ENCODE measurements at places on chromosomes 4 and X. TPM values are rescaled to one million over a fixed set of nuclear protein-coding genes. Genes with fewer than 3 reads are reported as not detected.

DNA sequence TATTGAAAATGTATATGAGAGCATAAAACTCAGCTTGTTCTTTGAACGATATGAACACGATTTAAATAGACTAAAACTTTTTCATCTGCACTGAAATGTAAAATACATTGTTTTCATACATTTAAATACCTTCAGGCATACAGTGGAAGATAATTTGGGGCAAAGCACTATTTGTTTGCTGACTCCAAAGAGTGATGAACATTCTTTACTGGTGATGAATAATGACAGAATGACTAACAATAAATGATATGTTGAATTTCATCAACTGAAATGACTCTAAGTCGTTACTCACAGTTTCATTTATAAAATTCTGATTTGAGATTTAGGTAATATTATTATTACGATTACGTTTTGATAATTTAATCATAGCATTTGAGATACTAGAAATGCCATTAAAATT, 1160.1 kb downstream of the NLGN4X start:
- no peak overlapping the region for H3K4me3 ChIP-seq
- DNase-seq, result no peak
- H3K27ac ChIP-seq, result no peak overlapping the region
- H3K27me3 ChIP-seq, result no peaks in the 10 kb centered on the region
- no peaks in the 10 kb centered on the region for H3K36me3 ChIP-seq
- H3K4me1 ChIP-seq, result no peaks in the 10 kb centered on the region

AMOT gene
- total RNA-seq, result 9.4 TPM

GRCh38 chrX:4379071-4379470, 665.6 kb upstream of the PRKX start:
- DNase-seq, result no peak
- H3K27ac ChIP-seq, result no peak overlapping the region
- no peak overlapping the region for H3K4me3 ChIP-seq
- no peaks in the 10 kb centered on the region for H3K27me3 ChIP-seq
- no peaks in the 10 kb centered on the region for H3K36me3 ChIP-seq
- no peaks in the 10 kb centered on the region for H3K4me1 ChIP-seq

ANXA5 gene
- 295 TPM for total RNA-seq

- H3K4me3 ChIP-seq, result no peak overlapping the region
- H3K36me3 ChIP-seq, result no peaks in the 10 kb centered on the region
- H3K27ac ChIP-seq, result no peak overlapping the region
- H3K4me1 ChIP-seq, result no peaks in the 10 kb centered on the region
- DNase-seq, result no peak
- H3K27me3 ChIP-seq, result peaks cover 6% of the 10 kb centered on the region
Observed at GRCh38 chr4:183094393-183095198, 4.5 kb upstream of the WWC2 start.

- H3K4me1 ChIP-seq, result no peaks in the 10 kb centered on the region
- H3K27me3 ChIP-seq, result no peaks in the 10 kb centered on the region
- DNase-seq, result no peak
- H3K4me3 ChIP-seq, result no peak overlapping the region
Observed at GRCh38 chr4:44978020-44978419, 251.7 kb upstream of the GNPDA2 start.

- no peaks in the 10 kb centered on the region for H3K36me3 ChIP-seq
- H3K27ac ChIP-seq, result no peak overlapping the region
- no peak for DNase-seq
Observed at GRCh38 chr4:139461022-139461628, 7.2 kb downstream of the RAB33B start.

DNA sequence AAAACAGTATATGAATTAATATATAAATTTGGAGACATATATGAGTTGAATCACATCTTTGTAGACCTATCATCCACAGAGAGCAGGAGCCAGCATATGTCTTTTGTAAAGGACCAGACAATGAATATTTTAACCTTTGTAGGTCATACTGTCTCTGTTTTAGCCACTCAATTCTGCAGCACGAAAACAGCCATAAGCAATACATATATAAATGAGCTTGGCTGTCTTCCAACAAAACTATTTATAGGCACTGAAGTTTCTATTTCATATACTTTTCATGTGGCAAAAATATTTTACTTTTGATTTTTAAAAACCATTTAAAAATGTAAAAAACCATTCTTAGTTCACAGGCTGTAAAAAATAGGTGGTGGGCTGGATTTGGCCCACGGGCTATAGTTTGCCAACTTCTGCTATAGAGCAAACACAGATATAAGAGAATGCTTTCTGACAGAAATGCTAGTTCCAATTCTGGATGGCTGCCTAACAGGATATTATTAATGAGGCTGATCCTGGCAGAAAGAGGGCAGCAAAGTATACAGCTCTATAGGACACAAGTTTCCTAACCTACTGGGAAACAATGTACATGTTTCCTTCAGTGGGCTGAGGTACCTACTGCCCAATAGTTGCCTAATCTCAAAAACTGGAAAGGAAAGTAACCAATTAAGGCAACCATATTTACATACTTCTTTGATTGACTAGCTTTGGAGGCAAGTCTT, 58.1 kb upstream of the UCP1 start:
- H3K4me3 ChIP-seq, result no peak overlapping the region
- H3K27ac ChIP-seq, result no peak overlapping the region
- peaks cover 5% of the 10 kb centered on the region for H3K36me3 ChIP-seq
- no peaks in the 10 kb centered on the region for H3K27me3 ChIP-seq

- no peaks in the 10 kb centered on the region for H3K27me3 ChIP-seq
- no peak overlapping the region for H3K27ac ChIP-seq
- H3K36me3 ChIP-seq, result no peaks in the 10 kb centered on the region
Observed at GRCh38 chrX:132094164-132094563, 33.7 kb downstream of the FRMD7 start.

DNA sequence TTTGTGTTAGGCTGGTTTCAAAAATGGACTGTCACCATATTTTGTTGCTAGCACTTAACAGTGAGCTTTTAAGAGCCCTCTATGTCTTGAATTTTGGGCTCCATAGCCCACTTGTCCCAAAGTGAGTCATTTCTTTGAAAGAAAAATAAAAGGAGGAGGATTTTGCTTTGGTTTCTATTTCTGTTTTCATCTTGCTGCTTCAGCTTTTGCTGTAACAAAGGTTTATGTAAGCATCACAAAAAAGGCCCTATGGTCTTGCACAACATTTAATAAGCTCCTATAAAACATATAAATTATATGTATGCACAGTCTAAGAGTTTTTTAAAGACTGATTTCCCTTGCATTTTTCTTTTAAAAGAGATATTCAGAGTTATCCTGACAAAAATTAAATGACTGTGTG, 105.2 kb downstream of the PHOX2B start:
- no peaks in the 10 kb centered on the region for H3K4me1 ChIP-seq
- H3K27me3 ChIP-seq, result no peaks in the 10 kb centered on the region
- H3K27ac ChIP-seq, result no peak overlapping the region
- DNase-seq, result no peak
- no peak overlapping the region for H3K4me3 ChIP-seq

SRPX2 gene
- 30.9 TPM for total RNA-seq

Measured in upper lobe of left lung (tissue), 6 donors.